Urothelium cell line (cell line): ENCODE measurements at places on chromosomes 11 and 22.

DNA sequence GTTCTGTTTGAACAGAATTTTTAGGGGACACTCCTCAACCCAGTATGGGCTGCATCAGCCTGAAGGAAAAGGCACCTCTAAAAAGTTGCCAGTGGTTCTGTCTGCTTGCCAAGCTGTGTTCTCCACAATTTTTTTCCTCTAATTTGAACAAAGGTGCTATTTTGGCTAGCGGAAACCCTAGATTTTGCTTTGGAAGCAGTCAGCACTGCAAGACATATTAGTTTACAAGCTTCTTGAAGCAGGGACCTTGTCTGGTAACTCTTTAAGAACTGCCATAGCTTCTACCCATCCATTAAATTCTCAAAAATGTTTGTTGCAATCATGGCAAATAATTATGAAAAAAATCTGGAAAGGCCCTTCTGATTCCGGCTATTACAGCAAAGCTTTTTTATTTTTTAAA, 75.6 kb upstream of the HEPHL1 start:
- no peak for DNase-seq

DNA sequence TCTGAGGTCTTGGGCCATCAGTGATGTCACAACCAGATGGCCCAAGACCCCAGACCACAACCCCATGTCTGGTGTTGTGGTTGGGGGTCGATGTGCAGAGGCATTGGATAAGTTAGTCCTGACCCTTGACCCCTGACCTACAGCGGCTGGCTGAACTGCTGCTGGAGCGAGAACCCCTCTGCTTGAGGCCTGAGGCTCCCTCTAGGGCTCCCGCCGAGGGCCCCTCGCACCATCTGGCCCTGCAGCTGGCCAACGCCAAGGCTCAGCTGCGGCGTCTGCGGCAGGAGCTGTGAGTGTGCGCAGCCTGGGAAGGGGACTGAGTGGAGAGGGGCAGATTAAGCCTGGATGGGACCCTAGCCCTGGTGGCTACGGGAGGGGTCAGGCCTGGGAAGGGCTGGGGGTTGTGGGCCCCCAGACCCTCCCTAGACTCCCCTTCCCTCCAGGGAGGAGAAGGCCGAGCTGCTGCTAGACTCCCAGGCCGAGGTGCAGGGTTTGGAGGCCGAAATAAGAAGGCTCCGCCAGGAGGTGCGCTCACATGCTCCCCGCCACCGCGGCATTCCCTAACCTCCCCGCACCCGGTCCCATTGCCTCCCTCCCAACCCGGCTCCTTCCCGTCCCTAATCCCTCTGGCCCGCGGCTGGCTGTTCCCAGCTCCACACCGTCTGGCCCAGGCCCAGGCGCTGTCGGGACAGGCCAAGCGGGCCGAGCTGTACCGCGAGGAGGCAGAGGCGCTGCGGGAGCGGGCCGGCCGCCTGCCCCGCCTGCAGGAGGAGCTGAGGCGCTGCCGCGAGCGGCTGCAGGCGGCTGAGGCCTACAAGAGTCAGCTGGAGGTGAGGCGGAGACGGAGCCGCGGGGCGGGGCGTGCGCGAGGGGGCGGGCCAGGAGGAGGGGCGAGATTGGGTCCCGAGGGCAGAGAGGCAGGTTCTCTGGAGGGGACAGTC, 2.1 kb downstream of the CCDC88B start:
- DNase-seq, result peak; percentile 80

- DNase-seq, result no peak
Observed at GRCh38 chr11:11856638-11857037, 14.9 kb downstream of the USP47 start.

DNA sequence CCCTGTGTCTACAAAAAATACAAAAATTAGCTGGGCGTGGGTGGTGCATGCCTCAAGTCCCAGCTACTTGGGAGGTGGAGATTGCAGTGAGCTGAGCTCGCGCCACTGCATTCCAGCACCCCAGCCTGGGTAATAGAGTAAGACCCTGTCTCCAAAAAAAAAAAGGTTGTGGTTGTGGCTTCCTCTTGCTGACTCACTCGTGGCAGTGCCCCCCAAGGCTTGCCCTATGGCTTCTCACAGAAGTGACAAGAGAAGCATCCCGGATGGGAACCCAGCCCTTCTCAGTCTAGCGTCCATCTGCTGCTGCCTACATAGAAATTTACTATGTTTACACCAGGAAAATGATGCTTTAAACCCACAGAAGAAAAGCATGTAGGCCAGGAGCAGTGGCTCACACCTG, 68.5 kb upstream of the PITPNB start:
- peak; percentile 79 for DNase-seq

- DNase-seq, result peak; percentile 55
Observed at GRCh38 chr11:12914400-12914912, 94.7 kb upstream of the RASSF10 start.

DNA sequence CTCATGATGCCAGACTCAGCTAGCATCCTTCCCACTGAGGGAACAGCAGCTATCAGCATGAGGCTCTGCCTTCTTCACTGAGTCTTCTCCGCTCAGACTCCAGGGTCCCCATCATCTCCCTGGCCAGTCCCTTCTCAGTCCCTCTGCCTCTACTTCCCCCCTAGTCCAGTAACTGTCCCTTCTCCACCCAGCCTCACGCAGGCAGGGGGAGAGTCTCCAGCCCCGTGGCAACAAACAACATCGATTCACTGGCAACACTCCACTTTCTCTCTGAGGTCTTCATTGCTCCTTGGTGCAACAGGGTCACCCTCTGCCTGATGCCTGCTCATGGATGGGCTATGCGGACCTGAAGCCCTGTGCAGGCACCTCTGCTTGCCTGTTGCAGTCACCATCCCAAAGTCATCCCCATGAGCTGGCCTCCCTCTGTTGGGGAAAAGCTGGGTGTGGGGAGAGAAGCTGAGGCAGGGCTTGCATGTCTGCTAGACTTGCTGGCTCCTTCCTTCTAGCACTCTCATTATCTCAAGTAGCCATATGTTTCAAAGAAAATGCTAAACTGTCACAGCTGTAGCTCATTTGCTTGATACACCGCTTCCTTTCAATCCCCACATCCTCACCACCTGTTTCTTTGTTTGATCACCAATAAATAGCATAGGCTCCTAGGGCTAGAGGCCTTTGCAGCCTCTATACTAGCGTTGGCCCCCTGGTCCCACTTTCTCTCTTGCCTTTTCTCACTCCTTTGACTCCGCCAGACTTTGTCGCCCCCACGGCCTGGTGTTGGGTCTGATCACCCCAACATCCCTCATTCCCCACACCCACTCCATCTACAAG, 4.3 kb upstream of the BCR start:
- DNase-seq, result no peak

DNA sequence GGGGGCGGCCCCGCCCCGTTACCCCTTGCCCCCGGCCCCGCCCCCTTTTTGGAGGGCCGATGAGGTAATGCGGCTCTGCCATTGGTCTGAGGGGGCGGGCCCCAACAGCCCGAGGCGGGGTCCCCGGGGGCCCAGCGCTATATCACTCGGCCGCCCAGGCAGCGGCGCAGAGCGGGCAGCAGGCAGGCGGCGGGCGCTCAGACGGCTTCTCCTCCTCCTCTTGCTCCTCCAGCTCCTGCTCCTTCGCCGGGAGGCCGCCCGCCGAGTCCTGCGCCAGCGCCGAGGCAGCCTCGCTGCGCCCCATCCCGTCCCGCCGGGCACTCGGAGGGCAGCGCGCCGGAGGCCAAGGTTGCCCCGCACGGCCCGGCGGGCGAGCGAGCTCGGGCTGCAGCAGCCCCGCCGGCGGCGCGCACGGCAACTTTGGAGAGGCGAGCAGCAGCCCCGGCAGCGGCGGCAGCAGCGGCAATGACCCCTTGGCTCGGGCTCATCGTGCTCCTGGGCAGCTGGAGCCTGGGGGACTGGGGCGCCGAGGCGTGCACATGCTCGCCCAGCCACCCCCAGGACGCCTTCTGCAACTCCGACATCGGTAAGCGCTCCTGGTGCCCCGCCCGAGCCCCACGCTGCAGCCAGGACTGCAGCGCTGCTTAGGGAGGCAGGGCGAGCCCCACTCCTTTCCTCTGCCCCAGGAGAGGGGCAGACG, at the start of gene TIMP3:
TIMP3 (plus strand) TSS at position 169 of the 700 bp plus-strand sequence; CDS start at position 466, 297 bp downstream.
- DNase-seq, result peak; percentile 94

DNA sequence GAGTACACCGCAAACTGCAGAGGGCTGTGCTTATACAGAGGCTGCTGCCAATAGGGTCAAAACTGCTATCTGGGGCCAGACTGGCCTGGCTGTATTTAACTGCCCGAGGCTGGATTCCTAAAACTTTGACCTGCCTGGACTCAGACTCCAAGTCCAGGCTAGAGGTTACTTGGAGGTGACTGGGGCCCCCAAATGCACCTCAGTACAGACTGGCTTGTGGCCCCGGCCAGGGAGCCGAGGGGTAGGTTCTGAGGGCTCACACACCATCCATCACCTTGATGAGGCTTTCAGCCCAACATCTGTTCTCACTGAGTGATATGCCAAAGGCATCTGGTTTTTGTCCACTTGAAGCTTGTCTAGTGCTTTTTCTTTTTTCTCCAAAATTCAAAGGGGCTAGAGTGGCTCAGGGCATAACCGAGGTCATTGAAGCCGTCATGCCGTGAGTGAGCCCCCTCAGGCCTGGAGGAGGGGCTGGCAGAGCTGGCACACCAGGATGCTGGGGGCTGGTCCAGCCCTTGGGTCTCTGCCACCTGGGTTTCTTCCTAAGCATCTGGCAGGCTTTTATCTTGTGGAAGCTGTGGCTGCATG, 52.4 kb upstream of the TTLL12 start:
- DNase-seq, result no peak

DNA sequence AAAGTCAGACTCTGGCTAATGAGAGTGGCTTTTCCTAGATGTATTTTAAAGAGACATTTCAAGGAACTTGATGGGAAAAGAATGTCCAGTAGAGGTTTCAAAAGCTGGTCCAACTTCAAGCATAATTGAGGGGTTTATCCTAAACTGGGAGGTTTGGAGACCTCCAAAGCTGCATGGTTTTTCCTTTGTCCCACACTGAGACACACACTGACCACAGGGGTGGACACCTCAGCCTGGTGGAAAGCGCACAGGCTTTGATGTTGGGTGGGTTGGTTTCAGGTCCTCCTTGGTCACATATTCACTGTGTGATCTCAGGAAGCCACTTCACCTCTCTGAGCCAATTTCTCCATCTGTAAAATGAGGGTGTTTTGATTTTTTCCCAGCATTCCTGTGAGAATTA, 4.0 kb downstream of the SPON1 start:
- no peak for DNase-seq

GRCh38 chr11:90448256-90448655, 225.4 kb upstream of the CHORDC1 start:
- DNase-seq, result no peak

- DNase-seq, result no peak
Observed at GRCh38 chr11:97614606-97615005, 1224.8 kb downstream of the JRKL start.

GRCh38 chr11:26950260-26950719, 43.6 kb upstream of the FIBIN start:
- no peak for DNase-seq

- no peak for DNase-seq
Observed at GRCh38 chr11:96197103-96197502, 145.9 kb downstream of the MAML2 start.

DNA sequence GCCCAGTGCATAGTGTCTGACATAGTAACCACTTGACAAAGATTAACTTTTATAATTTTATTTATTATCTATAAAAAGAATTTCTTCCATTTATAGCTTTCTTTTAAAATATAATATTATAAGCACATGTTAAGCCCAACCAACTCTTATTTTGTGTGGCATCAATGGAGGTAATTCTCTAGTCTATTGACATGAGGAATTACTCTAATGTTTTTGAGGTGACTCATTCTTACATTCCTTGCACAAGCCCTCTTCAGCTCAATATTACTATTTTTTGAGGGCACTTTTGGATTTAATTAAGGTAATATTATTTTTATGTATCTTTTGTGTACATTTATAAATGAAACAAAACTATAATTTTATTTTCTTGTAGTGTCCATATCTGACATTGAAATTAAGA, 59.6 kb downstream of the AASDHPPT start:
- DNase-seq, result peak; percentile 21

DNA sequence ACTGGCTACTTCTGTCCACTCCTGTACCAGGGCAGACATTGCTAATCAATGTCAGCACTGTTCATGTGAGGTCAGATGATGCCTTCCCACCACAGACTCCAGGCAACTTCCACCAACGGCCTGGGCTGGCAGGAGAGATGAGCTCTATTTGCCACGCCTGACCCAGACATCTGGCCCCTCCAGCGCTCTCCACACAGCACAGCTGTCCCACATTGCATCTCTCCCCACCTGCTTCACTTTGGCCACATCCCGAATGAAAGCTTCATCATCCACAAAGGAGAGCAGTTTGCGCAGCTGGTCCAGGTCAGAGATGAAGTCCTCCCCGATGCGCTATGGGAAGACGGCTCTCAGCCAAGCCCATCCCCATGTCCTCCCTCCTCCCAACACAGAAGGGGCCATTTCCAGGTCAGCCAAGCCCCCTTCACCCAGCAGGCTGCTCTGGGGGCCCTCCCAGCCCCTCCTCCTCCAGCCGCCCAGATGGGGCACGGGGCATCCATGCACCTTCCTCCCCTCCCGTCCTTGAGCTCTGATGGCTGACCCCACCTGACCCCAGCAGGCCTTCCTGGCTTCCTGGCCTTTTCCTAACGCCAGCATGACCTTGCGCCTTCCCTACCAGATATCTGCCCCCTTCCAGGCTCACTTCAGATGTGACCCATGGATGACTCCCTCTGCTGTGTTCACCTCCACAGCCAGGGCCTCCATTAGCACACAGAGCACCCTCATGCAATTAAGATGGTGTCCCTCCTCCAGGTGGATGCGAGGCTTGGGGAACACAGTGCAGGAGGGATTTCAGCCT, 7.4 kb downstream of the PYGM start:
- no peak for DNase-seq
